T-helper 9 cell (primary cell): ENCODE measurements at places on chromosomes 2 and 18.
A peak's percentile ranks its signal among the peaks of the same experiment; 100 is the strongest.

DNA sequence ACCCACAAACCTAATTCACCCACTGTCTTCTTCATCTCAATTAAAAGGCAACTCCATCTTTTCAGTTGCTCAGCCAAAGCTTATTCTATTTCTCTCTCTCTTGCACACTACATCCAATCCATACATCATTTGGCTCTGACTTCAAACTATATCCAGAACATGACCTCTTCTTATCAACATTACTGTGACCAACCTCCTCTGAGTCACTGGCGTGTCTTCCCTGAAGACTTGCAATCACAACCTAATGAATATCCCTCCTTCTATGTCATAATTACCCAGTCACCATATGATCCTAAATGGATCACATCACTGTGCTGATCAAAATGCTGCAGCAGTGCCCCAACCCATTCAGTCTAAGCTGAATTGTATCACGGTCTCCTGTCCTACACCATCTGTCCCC, 22.6 kb upstream of the SULT1C3 start:
- DNase-seq, result no peak

DNA sequence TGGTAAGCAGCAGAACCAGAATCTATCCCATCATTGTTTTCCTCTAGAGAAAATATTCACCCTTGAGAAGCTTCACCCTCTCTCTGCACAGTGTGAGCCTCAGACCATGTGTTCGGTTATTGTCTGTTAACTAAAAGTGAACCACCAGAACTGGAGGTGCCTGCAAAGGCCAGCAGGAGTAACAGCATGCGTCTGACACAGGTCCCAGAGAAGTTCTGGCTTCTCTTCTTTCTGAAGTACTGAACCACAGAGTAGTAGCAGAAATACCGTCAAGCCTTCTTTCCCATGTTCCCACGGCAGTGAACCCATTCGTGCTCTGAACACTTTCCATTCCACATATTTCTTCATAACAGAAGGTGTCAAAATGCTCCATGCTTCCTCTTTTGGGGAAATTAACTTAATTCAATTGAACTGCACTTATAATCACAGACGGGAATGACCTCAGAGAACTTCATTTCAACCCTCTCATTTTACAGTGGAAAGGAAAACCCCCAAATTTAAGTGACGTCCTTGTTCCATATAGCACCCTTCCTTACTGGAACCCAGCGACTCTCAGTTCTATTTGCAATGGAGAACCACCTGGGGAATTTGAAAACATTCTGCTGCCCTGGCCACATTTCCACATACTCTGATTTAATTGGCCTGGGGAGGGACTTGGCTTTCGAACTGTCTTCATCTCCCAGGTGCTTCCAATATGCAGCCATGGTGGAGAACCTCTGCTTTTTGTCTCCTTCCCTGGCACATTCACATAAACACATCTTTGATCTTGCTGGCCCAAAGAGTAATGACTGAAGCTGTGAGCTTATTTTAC, 519.1 kb downstream of the RNF144A start:
- DNase-seq, result no peak

DNA sequence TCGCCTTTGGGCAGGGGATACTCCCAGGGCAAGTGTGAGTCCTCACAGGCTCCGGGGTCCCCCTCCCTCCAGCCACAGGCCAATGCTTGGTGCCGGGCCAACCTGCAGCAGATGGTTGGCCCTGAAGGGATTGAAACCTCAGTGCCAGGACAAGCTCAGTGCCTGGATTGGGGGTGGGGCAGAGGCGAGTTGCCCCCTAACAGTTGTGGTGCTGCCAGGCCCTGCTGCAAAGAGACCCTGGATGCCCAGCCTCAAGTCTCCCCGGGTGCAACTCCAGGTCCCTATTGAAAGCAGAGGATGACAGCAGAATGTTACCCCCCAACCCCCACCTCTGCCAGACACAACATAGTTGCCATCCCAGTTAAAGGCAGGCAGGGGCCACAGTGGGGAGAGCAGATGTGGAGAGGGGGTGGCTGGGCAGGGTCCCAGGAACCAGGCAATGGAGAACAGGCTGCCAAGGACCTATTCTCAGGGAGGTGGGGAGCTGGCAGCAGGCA, 9.5 kb upstream of the RNF103 start:
- DNase-seq, result no peak

DNA sequence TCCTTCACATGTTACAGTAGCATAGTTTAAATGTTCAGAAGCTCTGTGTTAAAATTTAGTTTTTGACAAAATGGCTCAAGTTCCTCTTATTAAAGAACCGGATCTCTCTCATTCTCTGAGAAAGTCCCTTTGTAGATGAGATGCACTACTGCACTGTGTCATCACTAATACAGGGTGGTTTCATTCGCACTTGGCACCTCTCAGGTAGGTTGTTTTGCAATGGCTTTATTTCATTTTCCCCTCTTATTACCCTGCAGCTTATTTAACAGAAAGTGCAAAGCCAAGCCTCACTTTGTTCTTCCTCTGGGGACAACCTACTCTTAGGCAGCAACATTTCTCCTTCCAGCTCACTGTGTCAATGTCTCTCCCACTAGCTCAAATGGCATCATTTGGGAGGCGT, 185.1 kb downstream of the DLGAP1 start:
- DNase-seq, result no peak

DNA sequence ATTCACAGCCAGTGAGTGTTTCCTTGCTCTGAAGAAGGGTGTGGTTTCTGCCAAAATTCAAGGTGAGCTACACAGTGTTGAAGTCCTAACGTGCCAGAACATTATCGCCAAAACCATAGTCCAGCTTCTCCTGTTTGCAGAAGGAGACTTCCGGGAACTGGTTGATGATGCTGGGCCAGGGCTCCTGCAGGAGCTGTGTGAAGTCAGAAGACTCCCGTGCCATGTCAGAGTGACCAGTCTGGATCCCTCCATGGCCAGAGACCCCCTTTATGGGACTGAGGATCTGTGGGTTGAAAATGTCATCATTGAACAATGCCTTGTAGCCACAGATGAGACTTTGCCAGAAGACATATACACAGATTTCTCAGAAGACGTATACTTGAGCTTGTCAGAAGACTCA, 96.0 kb upstream of the RAB12 start:
- no peak for DNase-seq

- DNase-seq, result no peak
Observed at GRCh38 chr2:182784058-182784706, 68.1 kb downstream of the DNAJC10 start.

- DNase-seq, result no peak
Observed at GRCh38 chr2:128727404-128727803, 408.7 kb upstream of the HS6ST1 start.

GRCh38 chr2:99706735-99707134, 216.9 kb upstream of the REV1 start:
- no peak for DNase-seq

- DNase-seq, result no peak
Observed at GRCh38 chr18:5106730-5107129, 90.3 kb downstream of the AKAIN1 start.

GRCh38 chr2:15979759-15980604, 39.6 kb downstream of the MYCN start:
- no peak for DNase-seq

- peak; percentile 29 for DNase-seq
Observed at GRCh38 chr2:234032279-234032856, 18.1 kb upstream of the SPP2 start.

DNA sequence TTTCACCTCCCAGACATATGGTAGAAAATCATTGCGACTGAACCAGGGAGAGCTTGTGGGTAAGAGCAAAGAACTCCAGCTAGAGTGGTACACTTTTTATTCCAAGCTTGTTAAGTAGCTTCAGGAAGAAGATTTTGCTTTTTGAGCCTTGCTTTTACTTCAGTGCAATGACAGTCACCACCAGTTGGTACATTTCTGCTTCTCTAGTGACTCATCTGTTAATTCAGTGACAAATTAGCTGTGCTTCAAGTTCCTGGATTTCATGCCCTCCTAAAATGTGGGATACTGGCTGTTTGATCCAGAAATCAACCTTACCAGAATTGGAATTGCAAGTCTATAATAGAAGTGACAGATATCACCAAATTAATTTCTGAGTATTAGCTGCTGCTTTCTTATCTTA, 117.6 kb upstream of the TTN start:
- DNase-seq, result no peak

GRCh38 chr18:74197705-74198341, 49.5 kb downstream of the TIMM21 start:
- DNase-seq, result no peak

DNA sequence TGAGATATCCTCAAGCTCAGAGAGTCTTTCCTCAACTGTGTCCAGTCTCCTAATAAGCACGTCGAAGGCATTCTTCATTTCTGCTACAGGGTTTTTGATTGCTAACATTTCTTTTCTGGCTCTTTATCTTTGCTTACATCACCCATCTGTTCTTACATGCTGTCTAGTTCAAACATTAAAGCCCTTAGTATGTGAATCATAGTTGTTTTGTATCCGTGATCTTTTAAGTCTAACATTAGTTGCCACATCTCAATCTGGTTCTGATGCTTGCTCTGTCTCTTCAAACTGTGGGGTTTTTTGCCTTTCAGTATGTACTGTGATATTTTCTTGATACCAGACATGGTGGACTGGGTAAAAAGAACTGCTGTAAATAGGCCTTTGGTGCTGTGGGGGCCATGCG, 235.2 kb downstream of the SH3RF3 start:
- DNase-seq, result no peak

DNA sequence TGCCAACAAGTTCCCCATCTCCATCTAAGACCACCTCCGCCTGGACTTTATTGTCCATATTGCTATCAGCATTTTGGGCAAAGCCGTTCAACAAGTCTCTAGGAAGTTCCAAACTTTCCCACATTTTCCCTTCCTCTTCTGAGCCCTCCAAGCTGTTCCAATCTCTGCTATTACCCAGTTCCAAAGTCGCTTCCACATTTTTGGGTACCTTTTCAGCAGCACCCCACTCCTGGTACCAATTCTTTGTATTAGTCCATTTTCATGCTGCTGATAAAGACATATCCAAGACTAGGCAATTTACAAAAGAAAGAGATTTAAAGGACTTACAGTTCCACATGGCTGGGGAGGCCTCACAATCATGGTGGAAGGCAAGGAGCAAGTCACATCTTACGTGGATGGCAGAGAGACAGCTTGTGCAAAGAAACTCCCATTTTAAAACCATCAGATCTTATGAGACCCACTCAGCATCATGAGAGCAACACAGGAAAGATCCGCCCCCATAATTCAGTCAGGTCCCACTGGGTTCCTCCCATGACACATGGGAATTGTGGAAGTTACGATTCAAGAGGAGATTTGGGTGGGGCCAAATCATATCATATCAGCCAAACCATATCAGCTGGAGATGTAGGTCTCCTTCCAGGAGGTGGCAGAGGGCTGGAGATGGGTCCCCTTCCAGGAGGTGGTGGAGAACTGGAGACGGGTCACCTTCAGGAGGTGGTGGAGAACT, 19.8 kb upstream of the TXNDC2 start:
- no peak for DNase-seq

GRCh38 chr2:67243919-67244318, 153.2 kb upstream of the ETAA1 start:
- no peak for DNase-seq

DNA sequence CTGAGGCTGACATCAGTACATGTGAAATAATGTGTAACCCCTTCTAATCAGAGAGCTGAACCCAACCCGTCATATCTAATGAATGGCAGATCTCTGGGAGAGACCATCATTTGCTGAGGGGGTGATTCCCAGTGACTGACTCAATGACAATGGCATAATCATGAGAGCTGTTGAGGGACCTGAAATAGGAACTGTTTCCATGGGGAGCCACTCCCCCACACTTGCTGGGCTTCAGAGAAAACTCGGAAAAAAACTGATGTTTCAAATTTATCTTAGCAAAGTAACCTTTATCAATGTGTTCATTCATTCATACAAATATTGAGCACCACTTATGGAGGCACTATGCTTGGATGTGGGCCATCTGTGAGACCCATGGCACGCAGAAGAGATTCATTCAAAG, 93.4 kb upstream of the ZBTB14 start:
- no peak for DNase-seq

DNA sequence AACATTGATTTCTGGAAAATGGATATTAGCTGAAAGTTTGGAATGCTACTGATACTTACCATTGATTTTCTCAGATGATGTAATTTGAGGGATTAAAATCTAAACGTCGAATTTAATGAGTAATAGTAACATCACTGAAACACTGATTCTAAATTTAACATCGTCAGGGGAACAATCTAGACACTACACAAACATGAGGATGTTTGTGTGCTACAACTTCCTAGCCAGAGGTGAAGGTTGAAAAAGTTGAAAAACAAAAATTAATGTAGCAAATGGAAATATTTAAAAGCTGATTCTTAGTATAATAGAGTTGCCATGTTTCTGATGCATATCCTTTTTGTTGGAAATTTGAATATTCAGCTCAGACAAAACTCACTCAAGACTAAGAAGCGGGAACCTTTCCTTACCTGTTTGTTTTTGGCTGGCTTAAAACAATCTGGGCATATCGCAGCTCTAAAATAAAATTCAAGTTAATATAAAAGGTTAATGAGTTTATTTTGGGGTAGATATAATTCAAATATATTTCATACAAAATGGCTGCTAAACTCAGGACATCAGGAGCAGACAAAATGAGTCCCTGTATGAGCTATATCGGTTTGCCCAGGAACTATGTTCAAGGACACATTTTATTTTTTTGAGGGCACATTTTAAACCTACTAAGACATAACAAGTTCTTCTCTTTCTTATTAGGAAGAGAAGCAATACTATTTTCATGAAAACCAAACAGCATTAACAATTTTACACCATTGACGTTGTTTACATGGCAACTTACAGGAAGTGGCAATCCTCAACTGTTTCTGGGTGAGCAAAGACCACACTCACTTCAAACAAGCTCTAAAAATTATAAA, 52.6 kb upstream of the PEX13 start:
- no peak for DNase-seq

GRCh38 chr2:2933426-2933825, 444.2 kb downstream of the EIPR1 start:
- no peak for DNase-seq

DNA sequence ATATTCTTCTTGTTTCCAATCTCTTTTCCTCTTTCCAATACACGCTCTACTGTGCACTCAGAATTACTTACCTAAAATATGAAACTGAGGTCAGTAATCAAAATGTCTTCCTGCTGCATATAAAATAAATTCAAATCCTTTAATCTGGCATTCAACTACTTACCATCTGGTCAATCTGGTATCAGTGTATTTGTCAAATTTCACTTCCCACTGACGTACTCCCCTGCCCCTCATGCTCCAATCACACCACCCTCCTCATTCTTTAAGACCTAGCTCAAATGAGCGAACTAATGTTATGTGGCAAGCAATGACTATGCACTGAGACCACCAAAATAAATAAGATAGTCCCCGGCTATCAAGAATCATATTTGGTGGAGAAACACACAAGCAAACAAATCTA, 6.7 kb downstream of the ASB3 start:
- DNase-seq, result no peak

DNA sequence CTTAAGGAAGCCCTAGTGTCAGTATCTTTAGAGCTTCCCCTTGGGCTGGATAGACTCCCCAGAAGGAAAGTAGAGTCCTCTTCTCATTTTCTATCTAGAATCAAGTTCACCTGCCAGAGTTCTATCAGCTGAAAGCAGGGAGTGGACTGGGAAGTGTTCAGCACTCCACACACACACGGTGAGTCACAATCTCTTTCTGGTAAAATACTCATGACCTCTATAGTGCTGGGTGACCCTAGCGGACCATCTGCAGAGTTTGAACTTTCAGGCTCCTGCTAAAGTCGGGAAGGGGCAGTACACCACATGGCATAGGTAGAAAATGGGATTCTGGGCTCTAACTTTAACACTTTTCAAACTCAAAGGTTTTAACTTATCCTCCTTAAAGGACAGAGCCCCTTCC, 43.3 kb downstream of the SAP130 start:
- no peak for DNase-seq

- DNase-seq, result no peak
Observed at GRCh38 chr18:63487676-63488075, 10.9 kb downstream of the SERPINB5 start.
